Adipose tissue (tissue), 3 donors: ENCODE measurements at places on chromosomes 1 and 21. TPM values are rescaled to one million over a fixed set of nuclear protein-coding genes. Genes with fewer than 3 reads are reported as not detected.

The GRIK1 gene
- polyA plus RNA-seq, result 0.01 TPM

The SPRR4 gene
- not detected for polyA plus RNA-seq

The UTS2 gene
- 0.08 TPM for polyA plus RNA-seq

The DNTTIP2 gene
- polyA plus RNA-seq, result 12.8 TPM

The ERVH48-1 gene
- polyA plus RNA-seq, result 0.06 TPM

The CLK2 gene
- polyA plus RNA-seq, result 37.9 TPM

The LYST gene
- 7.9 TPM for polyA plus RNA-seq

The USH2A gene
- polyA plus RNA-seq, result not detected

The NCMAP gene
- polyA plus RNA-seq, result 0.30 TPM

The ST6GALNAC5 gene
- 0.79 TPM for polyA plus RNA-seq

The TRIM58 gene
- 0.11 TPM for polyA plus RNA-seq

The KRTAP21-2 gene
- not detected for polyA plus RNA-seq

The RAB4A gene
- 21.8 TPM for polyA plus RNA-seq

The ATP1A4 gene
- 0.13 TPM for polyA plus RNA-seq
